ENCODE measurements at places on chromosomes 4 and X.

DNA sequence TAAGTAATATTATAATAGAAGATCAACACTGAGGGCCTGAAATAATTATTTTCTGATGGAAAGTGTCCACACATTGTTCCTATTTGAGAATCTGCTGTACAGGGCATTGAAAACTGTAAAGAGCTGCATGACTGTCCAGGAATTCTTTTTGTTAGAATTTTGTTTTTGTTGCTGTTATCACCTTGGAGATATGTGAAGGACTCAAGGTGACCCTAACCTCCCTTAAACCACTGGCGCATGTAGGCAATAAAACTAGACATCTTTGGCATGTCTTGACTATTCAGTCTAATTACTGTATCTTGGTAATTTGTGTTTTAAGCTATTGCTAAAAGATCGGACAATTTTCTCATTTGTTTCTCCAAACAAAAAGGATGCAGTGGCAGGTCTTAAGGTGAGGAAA lies 55.5 kb upstream of the SMIM10 start:
- DNase-seq: no peak

- DNase-seq: peak; percentile 47
These were observed 2.5 kb downstream of the COQ2 start for GRCh38 chr4:83282049-83282535.

- DNase-seq: no peak
These were observed 580 bp upstream of the PLS3 start for GRCh38 chrX:115560211-115560977.

DNA sequence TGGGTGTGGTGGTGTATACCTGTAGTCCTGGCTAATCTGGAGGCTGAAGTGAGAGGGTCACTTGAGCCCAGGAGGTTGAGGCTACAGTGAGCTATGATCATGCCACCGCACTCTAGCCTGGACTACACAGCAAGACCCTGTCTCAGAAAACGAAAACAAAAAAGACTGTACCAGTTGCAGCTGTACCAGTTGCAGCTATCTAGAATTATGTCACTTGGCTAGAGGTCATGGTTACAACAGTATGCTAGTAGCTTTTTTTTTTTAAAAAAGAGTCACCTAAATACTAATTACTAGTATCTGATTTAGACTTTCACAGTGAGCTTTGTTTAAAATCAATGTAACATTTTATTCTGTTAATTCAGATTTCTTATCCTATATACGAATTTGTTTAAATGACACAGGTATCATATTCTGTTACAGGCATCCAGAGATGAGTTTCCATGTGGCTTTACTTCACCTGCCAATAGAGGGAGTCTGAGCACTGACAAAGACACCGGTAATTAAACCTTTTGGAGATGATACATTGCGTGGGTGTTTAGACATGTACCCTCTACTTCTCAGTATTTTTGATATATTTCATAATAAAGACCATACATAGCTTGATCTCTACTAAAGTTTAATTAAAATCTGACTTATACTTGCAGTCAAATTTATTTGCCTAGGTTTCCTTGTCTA lies 100.2 kb upstream of the IL13RA1 start:
- DNase-seq: peak; percentile 0

DNA sequence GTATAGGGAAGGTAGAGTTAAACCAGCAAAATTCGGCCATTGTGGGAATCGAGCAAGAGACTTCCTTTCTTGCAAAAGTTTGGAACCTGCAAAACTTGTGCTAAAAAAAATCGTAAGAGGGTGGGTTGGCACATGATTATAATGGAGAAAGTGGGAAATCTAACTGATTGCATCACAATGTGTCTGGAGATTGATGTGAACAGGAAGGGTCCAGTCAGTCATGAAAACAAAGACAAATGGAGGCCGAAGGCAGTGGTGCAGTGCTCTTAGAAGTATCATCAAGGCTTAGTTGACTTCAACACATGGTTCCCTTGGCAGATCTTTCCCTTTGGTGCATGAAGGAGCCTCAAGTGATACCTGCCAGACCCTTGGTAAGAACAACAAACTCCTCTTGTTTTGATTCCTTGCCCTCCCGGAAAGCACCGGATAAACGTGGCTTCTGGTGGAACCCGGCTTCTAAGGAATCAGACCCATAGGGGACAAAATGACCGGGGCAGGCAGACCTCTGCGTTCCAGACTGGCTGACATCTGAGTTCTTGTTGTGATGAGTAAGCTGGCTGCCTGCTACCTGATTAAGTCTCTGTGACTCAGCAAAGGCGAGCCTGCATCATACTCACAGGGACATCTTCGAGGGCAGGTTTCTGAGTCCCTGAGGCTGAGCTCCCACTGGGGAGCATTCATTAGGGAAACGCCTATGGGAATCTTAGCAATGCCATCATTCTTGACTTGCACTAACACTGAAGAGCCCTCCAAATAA lies 87.7 kb upstream of the MAP3K15 start:
- DNase-seq: no peak

All from COR-L47 (cell line).